ENCODE measurements at places on chromosomes 4 and X.
A peak's percentile ranks its signal among the peaks of the same experiment; 100 is the strongest.

DNA sequence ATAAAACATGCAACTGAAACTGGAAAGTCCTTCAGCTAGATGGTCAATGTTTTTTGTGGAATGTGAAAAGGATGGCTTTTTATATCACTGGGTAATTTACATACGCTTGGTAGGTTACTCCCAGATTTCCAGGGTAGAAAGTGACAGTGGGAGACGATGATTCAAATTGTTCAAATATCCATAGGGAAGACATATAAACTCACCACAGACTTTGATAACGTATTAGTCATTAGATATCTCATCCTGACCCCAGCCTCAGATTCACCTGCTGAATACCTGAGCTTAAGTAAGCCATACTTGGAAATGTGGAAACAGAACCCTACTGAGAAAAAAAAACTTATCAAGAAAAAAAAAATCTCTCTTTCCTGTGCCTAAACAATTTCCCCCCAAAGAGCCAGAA lies 169.4 kb downstream of the ZNF674 start:
- DNase-seq, result no peak

GRCh38 chr4:151035328-151035727 lies 20.2 kb upstream of the LRBA start:
- DNase-seq, result peak; percentile 79

- peak; percentile 53 for DNase-seq
Observed at GRCh38 chr4:113837397-113837796, 75.9 kb upstream of the CAMK2D start.

GRCh38 chrX:40468033-40468846 lies 112.5 kb upstream of the ATP6AP2 start:
- peak; percentile 82 for DNase-seq

DNA sequence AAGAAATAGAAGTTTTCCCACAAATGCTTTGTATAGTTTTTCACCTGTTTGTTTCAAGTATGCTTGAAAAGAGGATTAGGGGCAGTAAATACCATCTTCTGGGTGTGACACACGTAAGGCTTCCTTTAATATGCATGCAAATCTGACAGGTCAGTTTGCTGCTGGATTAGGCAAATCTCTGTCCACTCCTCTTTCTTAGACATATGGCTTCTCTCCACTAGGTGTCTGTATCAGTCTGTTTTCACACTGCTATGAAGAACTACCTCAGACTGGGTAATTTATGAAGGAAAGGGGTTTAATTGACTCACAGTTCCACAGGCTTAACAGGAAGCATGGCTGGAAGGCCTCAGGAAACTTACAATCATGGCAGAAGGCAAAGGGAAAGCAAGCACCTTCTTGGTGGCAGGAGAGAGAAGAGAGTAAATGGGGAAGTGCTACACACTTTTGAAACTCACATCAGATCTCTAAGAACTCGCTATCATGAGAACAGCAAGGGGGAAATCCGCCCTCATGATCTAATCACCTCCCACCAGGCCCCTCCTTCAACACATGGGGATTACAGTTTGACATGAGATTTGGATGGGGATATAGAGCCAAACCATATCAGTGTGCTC lies 66.9 kb downstream of the TAB3 start:
- peak; percentile 16 for DNase-seq

DNA sequence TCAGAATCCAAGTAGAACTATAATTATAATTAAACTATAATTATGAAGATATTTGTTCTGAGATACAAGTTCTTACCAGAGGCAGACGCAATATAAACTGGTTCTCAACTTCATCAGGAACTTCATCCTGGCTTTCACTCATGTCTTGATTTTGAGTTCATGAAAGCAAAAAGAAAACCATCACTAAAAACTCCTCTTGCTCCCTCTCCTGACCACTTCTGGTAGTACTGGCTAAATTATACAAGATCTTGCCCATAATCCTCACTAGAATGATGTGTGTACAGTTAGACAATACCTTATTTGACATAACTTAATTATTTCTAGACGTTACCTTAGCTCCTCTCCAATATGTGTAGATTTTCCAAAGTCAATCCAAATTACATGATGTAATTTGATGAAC lies 3.7 kb downstream of the TAF7L start:
- peak; percentile 45 for DNase-seq

DNA sequence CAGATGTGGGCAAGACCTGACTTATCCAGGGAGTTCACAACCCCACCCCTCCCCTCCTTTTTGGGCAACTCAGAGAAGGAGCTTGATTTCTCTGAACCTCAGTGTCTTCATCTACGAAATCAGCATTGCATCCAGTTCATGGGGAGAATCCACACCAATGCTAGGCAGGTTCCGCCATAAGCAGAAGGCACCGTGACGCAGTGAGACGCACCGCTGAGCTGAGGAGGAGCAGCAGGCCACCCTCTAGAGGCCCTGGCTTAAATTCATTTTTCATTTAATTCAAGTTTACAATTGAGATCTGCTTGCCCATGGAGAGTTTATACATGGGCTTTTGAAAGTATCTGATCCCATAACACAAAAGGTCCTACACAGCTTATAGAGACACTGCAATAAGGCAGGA lies 55.7 kb downstream of the CPZ start:
- no peak for DNase-seq

- no peak for DNase-seq
Observed at GRCh38 chr4:168637872-168638756, 141.3 kb downstream of the PALLD start.

DNA sequence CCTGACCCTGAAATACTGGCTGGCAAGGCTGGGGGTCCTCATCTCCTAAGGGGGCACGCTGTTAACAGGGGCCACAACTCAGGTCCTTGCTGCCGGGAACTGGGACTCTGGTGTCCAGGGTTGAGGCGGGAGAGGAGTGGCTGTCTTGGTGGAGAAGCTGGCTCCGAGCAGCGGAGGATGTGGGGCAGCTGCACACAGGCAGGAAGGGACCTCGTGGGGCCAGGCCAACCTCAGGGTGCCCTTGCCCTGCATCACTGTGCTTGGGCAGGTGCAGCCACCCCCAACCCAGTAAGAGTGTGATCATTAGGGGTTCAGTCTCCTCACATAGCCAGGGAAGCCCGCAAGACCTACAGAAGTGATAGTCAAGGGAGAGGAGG lies 12.6 kb upstream of the PDE6B start:
- no peak for DNase-seq

- DNase-seq, result peak; percentile 8
Observed at GRCh38 chrX:55135171-55135570, 46.4 kb downstream of the PAGE2 start.

GRCh38 chrX:1464971-1465285 lies 12.2 kb upstream of the ASMTL start:
- no peak for DNase-seq

- no peak for DNase-seq
Observed at GRCh38 chr4:186473933-186474332, 81.4 kb downstream of the MTNR1A start.

- DNase-seq, result no peak
Observed at GRCh38 chrX:67543818-67544217, at the start of gene AR. TSS of gene AR (plus strand) at chrX:67544021. CDS start at chrX:67545147, 1,126 bp downstream.

GRCh38 chr4:98677799-98678198 lies 19.4 kb upstream of the TSPAN5 start:
- DNase-seq, result no peak

- DNase-seq, result peak; percentile 45
Observed at GRCh38 chr4:14168919-14169318, 541.4 kb upstream of the BOD1L1 start.

DNA sequence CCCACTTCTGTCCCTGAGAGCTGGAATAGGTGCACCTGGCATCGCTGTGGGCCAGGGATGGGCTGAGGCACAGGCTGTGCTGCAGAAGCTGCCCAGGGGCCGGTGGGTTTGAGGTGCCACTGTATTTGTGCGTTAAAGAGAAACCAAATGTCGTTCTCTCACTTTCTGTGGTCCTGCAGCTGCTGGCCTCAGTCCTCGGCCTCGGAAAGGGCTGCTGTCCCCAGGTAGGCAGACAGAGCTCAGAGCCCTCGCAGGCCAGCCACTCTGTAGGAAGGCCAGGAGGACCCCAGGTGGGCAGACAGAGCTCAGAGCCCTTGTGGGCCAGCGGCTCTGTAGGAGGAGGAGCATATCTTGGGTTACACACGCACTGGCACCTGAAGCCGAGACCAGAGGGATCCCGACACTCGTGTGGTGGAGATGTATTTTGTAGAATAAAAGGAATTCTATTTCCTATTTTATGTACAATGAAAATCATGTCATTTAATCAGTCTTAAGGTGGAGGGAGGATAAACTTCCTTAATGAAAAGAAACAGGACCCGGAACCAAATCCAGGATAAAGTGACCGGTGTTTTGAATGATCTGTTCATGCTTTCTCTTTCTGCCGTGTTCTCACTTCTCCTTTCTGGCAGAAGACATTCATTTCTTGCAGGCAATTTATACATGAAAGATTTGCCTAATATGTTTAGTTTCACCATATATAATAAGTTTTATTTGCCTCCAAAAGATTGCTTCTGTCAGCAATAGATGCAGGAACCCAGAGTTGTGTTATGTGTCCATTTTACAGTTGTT lies 54.4 kb upstream of the HGFAC start:
- DNase-seq, result no peak
